ENCODE measurements at places on chromosomes 11 and 22. TPM values are rescaled to one million over a fixed set of nuclear protein-coding genes. Genes with fewer than 3 reads are reported as not detected.

MMP12 gene
- 4.8 TPM for polyA plus RNA-seq

OR10D3 gene
- not detected for polyA plus RNA-seq

PANX3 gene
- polyA plus RNA-seq, result not detected

SMIM35 gene
- polyA plus RNA-seq, result 0.21 TPM

ATG13 gene
- 60.0 TPM for polyA plus RNA-seq

CABP7 gene
- polyA plus RNA-seq, result 0.11 TPM

SYT7 gene
- polyA plus RNA-seq, result 10.3 TPM

ACTN3 gene
- polyA plus RNA-seq, result 0.56 TPM

LRRC56 gene
- polyA plus RNA-seq, result 2.9 TPM

RASD2 gene
- 2.1 TPM for polyA plus RNA-seq

OR52I1 gene
- 0.06 TPM for polyA plus RNA-seq

HORMAD2 gene
- polyA plus RNA-seq, result not detected

DNAJB7 gene
- 0.29 TPM for polyA plus RNA-seq

APOL6 gene
- polyA plus RNA-seq, result 3.6 TPM

TUBA8 gene
- 4.1 TPM for polyA plus RNA-seq

CALCA gene
- polyA plus RNA-seq, result 18.4 TPM

FOLR1 gene
- polyA plus RNA-seq, result 59.7 TPM

SUSD2 gene
- polyA plus RNA-seq, result 10.9 TPM

VPS11 gene
- 62.6 TPM for polyA plus RNA-seq

SLC1A2 gene
- polyA plus RNA-seq, result 0.64 TPM

OR10A2 gene
- polyA plus RNA-seq, result not detected

BDNF gene
- 1.6 TPM for polyA plus RNA-seq

SRSF8 gene
- 72.7 TPM for polyA plus RNA-seq

TRIM29 gene
- 0.62 TPM for polyA plus RNA-seq

CASP4 gene
- 18.9 TPM for polyA plus RNA-seq

MMP7 gene
- 26.3 TPM for polyA plus RNA-seq

NCAM1 gene
- polyA plus RNA-seq, result 72.5 TPM

KCNQ1OT1 gene
- polyA plus RNA-seq, result 1.1 TPM

TTC36 gene
- polyA plus RNA-seq, result 0.76 TPM

OR6T1 gene
- 0.09 TPM for polyA plus RNA-seq

Measured in renal cortex interstitium (tissue), 15 donors.